ENCODE measurements at places on chromosomes 1 and 21.

GRCh38 chr21:35436899-35437298, 387.8 kb upstream of the RUNX1 start:
- DNase-seq, result no peak

- DNase-seq, result no peak
Measured at GRCh38 chr1:228897901-228898300, 162.6 kb downstream of the RHOU start.

- DNase-seq, result no peak
Measured at GRCh38 chr1:203667616-203668015, 41.0 kb downstream of the ATP2B4 start.

- DNase-seq, result no peak
Measured at GRCh38 chr1:27100335-27101053, 54.4 kb downstream of the SLC9A1 start.

Measured in Panc1 (cell line).